ENCODE measurements at places on chromosomes 11 and 22.

- peak; percentile 68 for DNase-seq
These were observed 61.5 kb upstream of the EED start for GRCh38 chr11:86182976-86183584.

DNA sequence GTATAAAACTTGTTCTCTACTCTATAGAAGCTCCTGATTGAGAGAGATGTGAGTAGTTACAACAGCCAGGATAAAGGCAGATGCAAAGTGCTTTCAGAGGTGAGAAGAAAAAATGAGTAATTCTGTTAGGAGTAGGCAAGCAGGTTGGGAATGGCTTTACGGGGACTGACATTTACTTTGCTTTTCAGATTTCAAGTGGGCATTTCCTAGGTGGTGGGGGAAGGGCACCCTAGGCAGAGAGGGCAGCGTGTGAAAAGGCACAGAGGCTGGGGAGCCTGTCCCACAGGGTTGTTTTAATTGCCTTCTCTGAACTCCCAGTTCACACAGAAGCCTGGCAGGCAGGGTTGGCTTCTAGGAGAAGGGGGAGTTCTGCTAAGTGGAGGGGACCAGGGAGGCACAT is 106.5 kb downstream of the NAV2 start:
- DNase-seq: no peak

DNA sequence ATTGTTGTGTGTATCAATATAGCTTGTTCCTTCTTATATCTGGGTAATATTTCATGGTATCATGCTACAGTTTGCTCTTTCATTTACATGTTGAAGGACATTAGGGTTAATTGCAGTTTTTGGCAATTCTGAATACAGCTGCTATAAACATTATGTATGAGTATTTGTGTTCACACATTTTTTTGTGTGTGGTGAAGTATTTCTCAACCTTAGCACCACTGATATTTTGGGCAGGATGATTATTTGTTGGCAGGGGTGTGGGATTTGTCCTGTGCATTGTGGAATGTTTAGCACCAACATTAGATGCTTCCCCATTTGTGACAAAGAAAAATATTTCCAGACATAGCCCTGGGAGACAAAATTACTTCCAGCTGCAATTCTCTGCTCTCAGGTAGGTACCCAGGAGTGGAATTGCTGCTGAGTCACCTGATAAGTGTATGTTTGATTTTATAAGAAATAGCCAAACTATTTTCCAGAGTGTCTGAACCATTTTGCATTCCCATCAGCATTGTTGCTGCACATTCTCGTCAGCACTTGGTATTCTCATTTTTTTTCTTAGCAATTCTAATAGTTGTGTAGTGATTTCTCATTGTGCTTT is 128.2 kb downstream of the SNX19 start:
- no peak for DNase-seq

GRCh38 chr11:70128435-70128906 is 50.4 kb downstream of the ANO1 start:
- no peak for DNase-seq

DNA sequence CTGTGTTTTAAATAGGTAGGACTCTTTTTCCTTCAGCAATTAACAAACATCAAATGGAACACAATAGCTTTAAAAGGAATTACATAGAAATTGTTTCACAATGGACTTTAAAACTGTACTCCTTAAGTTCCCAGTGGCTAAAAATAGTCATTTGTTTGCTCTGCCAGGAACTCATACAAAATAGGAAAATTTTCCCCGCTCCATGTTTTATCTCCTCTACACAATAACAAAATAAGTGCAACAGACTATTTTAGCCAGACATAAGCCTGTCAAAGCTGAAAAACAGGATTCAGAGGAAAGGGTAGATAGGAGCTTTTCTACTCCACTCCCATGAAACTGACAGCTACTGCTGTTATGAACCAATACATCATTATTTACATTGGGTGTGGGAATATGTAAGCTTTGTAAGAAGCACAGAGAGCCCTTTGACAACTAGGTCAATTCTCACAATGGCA is 90.1 kb downstream of the STK33 start:
- DNase-seq: no peak

GRCh38 chr22:47151490-47151889 is 389.0 kb downstream of the TBC1D22A start:
- no peak for DNase-seq

GRCh38 chr11:8340296-8340695 is 76.6 kb upstream of the LMO1 start:
- no peak for DNase-seq

DNA sequence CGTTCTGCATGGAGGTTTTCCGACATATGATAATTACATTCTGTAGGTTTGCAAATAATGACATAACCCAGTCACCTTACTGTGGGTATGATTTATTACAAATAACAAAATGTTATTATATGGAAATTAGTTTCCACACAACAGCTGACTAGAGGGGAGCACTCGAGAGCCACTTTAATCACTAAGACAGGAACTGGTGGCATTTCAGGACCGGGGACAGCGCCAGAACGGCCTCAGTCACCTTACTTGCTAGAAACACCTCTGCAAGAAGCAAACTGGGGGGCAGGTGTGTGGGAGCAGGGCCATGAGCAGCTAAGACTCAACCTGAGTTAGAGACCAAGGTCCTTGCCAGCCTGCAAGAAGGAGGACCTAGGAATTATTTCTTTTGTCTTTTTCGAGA is 199.9 kb downstream of the DSCAML1 start:
- peak; percentile 76 for DNase-seq

- peak; percentile 52 for DNase-seq
These were observed 6.8 kb upstream of the TPBGL start for GRCh38 chr11:75233754-75234172.

- DNase-seq: no peak
These were observed 23.2 kb downstream of the FADS2 start for GRCh38 chr11:61851113-61851899.

DNA sequence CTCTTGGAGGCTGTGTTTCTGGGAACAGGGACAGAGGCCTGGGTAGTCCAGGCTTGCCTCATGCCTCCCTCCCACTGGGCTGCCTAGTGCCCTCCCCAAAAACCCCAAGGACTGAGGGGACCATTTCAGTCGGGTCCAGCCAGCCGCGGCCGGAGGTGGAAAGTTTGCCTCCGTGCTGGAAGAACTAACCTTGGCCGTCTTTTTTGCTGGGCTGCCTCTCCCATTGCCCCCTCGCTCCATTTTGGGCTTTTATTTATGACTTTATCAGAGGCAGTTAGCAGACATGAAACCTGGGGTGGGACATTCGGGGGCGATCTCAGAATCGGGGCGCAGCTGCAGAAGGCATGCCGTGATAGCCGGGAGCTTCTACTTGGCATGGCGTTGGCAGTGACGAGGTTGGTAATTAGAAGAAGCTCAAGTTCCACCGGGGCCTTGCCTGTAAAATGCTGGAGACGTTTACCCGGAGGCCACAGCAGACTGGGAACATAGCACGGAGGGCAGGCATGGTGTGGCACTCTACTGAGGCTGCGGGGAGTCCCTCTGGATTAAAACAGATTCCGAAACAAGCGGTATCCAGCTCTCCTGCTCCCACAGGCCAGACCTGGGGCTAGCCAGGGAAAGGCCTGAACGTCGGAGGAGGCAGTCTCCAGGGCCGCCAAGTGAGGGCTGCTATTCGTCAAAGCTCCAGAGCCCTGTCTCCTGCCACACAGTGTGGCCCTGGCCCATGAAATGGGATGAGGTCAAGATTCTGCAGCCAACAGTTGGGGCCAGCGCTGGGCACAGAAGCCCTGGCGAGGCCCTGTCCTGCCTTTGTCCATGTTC is 76.4 kb upstream of the PPARA start:
- no peak for DNase-seq

- peak; percentile 38 for DNase-seq
These were observed 1.4 kb downstream of the USP47 start for GRCh38 chr11:11843211-11843621.

DNA sequence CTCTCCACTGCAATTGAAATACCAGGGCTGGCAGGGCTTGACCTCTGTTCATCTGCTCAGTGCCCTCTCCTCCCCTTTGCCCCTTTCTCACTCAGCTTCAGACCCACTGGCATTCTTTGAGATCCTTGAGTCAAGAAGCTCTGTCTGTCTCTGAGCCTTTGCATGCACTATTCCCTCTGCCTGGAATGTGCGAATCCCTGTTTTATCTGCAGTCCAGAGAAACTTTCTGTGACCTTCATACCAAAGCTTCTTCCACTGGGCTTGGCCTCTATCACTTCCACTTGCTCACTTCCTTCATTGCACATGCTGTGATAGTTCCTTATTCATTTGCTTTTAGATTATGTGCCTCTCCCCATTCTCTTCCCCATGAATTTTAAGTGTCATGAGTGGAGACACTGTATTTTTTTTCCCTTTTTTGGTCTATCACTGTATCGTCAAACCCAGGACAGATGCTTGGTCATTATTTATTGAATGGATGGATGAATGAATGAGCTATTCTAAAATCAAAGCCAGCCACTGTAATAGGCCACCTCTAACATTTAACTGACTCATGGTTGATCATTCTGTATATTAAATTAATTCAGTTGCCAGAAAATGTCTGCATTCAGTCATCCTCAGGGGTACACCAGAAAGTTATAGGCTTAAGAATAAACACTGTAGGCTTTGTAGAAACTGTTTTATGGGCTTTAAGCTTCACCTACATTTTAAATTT is 88.7 kb upstream of the TIMP3 start:
- DNase-seq: no peak

GRCh38 chr11:122337241-122337640 is 221.2 kb upstream of the BLID start:
- DNase-seq: no peak

All from activated naive CD4-positive, alpha-beta T cell treated with anti-CD3 and anti-CD28 coated beads for 36 hours (primary cell).